ENCODE measurements at places on chromosomes 7 and 10.

DNA sequence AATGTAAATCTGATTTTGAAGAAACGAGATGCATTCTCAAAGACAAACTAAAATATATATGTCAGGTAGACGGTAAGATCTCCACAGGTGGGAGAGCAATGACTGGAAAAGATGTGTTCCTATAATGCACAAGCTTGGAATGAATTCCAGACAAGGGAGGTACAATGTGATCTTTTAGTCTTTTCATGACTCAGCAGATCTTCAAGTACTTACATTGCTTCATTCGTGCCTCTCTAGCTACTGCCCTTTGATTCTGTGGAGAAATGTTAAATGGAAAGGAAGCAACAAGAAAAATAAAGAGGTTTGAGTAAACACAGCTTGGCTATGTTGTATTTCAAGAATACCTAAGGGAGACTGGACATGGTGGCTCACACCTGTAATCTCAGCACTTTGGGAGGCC is 106.6 kb downstream of the GAD2 start:
- DNase-seq = no peak

GRCh38 chr10:75024971-75025523 is 86.4 kb upstream of the SAMD8 start:
- DNase-seq = peak; percentile 45

- DNase-seq = no peak
These were observed 648.3 kb upstream of the PHF14 start for GRCh38 chr7:10325395-10325794.

GRCh38 chr7:2105280-2105679 is 127.5 kb downstream of the MAD1L1 start:
- no peak for DNase-seq

- no peak for DNase-seq
These were observed 351 bp downstream of the CAMK1D start for GRCh38 chr10:12349629-12350166.

GRCh38 chr7:130275826-130276297 is 9.2 kb downstream of the CPA2 start:
- DNase-seq = no peak

- DNase-seq = no peak
These were observed 18.3 kb upstream of the BTBD16 start for GRCh38 chr10:122252805-122253204.

DNA sequence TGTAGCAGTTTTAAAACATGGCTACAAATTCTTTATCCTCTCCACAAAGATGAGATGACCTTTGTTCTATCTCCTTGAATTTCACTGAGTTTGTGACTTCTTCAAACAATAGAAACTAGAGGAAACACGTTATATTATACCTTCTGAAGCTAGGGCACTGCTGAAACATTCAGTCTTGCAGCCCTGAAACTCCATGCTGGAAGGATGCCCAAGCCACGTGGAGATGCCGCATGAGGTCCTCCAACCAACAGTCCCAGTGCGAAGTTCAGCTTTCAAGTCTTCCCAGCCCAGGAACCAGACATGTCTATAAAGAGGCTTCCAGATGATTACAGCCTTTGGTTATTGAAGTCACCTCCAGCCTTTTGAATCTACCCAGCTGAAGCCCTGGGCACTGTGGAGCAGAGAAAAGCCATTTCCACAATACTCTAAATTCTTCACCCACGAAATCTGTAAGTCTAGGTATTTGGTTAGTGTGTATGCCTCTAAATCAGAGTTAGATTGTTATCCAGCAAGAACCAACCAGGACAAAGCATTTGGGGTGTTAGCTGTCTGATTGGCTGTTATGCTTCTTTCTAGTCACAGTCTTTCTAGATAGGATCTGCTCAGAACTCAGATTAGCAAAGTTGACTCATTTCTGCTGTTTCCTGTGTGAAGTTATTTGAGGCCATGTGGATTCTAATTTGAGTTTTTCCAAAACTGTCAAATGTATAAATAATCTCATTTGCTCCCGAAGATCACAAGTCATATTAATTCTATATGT is 186.5 kb upstream of the TMEM72 start:
- DNase-seq = no peak

- DNase-seq = no peak
These were observed 17.0 kb downstream of the FRMPD2 start for GRCh38 chr10:48257407-48257961.

DNA sequence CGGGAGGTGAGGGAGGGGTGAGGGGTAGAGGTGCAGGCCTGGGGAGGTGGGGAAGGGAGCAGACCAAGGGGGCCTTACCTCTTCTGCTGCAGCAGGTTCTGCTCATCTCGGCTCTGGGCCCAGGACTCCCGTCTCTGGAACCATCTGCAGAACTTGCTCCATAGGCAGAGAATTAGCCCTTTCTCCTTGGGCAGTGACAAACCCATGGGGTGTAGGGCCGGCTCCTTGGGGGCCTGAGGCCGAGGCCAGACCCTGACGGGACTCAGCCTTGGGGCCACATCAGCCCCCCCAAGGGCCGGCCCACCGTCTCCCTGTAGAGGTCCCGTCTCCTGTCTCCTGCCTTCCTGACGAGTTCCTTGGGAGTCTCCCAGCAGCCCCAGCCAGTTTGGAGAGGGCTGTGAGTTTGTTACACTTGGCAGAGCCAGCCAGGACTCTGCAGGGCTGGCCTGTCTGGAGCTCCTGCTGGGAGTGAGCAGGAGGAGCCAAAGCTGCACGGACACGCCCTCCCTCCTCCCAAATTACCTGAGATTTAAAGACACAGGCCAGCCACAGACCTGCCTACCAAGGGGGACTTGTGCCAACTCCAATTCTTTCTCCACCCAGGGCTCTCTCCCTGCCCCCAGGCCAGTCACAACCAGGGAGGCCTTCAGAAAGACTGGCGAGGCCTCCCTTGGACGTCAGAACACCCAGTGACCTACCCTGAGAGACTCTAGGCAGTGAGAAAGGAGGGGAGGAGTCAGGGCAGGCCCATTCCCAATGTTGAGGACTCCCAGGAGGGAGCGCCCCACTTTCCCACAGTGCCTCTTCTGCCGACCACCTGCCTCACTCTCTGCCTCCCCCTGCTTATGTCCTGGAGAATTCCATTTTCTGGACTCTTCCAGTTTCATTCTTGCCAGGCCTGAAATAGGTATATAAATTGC is at the start of gene TRPV6:
TSS of gene TRPV6 (minus strand) at position 435 of the 920 bp plus-strand sequence.
- DNase-seq = no peak

DNA sequence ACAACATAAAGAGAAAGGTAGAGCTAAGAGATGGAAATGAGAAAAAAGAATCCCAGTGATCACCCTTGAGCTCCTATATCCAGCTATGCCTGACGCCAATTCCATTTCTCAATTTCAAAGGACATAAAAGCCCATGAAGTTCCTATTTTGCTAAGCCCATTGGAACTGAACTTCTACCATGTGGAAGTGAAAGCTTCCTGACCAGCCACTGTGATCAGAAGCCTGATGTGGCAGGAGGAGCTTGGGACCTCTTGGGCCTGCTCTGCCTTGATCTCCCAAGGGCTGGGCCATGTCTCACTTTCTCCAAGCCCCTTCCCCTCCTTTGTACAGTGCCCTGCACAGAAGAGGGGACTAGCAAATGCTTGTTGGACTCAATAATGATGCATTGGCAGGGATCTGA is 52.7 kb downstream of the PRLHR start:
- no peak for DNase-seq

DNA sequence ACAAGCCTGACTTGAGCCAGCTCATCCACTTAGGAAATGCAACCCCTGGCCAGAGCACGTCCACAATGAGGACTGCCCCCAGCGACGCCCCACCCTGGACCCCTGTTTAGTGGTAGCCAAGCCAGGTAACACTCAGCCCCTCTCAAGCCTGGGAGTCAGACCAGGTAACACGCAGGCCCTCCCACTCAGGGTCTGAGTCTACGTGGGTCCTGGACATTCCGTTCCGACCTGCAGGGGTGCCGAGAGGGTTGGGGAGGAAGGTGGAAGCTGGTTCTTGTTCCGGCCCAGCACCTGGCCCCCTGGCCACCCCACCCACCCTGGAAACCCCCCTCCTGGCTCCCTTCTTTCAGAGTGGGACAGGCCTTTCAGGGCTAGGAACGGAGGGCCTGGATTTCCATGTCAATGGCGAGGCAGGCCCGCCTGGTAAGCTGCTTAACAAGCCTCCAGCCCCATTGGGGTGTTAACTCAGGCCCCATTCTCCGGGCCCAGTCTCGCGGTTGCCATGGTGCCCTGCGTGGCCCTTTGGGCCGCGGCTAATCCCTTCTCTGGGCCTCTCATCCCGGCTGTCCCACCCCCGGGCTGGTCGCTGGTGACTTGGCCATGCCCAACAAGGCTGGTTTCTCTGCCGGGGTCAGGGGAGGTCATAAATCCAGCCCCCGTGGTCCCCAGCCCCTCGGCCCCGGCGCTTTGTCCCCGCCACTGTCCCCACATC is 19.7 kb upstream of the LFNG start:
- no peak for DNase-seq

- no peak for DNase-seq
These were observed 118.3 kb upstream of the KMT2E start for GRCh38 chr7:104895522-104896236.

GRCh38 chr10:51377070-51377931 is 303.0 kb downstream of the PRKG1 start:
- no peak for DNase-seq

Data from NCI-H748 treated with DMSO at 0.1 percent for 48 hours (cell line).